ENCODE measurements at places on chromosomes 11 and 22.

DNA sequence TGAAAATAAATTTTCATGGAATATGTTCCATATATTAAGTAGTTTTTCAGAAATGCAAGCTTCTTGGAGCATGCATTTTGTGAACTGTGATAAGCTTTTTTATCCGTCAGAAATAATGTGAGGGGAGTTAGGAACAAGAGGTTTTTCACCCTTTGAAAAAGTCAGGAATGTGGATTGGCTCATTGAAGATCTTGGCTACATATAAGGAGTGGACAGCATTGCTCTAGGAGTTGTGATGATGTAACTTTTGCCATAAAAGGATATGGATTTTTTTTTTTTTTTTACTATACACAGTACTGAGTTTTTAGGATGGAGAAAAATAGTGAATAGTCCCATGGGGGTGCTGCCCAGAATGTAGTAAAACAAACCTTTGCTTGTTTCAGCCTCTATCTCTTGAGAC, 180.2 kb downstream of the NAV2 start:
- no peak for DNase-seq

- no peak for DNase-seq
Observed at GRCh38 chr22:20904008-20904979, 12.9 kb upstream of the CRKL start.

- no peak for DNase-seq
Observed at GRCh38 chr11:17141156-17141555, 63.7 kb upstream of the RPS13 start.

- no peak for DNase-seq
Observed at GRCh38 chr11:63918507-63919191, 1.7 kb upstream of the RCOR2 start.

DNA sequence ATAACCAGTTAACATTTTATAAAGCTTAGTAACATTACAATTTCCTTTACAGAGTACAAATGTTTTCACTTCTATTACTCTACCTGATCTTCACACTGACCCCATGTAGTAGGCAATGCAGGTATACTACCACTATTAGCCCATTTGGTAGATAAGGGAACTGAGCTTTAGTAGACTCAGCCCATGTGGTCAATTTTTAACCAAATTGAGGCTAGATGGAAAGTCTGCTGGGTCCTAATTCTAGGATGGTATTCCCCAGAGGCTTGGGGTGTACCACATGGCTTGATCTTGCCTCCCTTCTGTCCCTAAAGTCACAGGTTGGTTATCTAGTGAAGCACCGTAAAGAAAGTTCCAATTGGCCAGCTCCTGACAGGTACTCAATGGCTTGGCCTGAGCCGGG, 48.2 kb downstream of the NRXN2 start:
- no peak for DNase-seq

- DNase-seq: no peak
Observed at GRCh38 chr11:21588754-21589153, 604.1 kb upstream of the ANO5 start.

DNA sequence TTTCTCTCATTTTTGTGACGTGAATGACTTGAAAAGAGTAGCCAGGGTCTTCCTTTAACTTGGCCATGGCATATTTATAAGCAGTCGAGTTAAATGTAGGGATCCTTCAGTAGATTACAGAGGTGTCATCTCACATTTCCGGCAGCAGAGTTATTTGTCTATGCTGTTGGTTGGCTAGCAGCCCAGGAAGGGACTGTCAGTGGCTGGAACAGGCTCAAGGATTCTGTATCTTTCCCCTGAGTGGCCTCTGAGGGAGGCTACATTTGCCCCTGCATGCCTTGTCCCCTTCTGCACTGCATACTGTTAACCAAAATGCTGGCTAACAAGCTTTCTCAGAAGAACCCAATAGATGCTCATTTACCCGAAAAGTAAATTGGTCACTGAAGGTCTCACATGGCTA, 187.6 kb downstream of the PGR start:
- no peak for DNase-seq

DNA sequence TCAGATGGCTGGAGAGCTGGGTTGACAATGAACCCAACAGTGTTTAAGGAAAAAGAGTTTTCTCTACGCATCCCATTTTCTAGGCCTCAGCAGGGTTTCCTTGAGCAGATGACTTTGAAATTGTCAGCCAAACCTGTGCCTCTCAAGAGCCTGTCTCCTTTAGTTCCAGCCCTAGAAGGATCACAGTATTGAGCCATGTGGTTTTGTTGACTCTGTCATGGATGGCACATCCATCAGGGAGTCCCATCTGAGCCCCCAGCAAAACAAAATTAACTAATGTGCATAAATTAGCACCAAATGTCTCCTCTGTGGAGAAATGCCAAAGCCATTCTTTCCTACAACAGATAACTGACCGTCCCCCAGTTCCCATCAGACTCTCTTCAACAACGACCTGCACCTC, 103.8 kb upstream of the BLID start:
- DNase-seq: no peak

- no peak for DNase-seq
Observed at GRCh38 chr11:35412285-35412684, 7.1 kb downstream of the SLC1A2 start.

- DNase-seq: no peak
Observed at GRCh38 chr11:19232910-19233503, 7.7 kb downstream of the E2F8 start.

GRCh38 chr22:40270748-40271373, 75.4 kb upstream of the ADSL start:
- no peak for DNase-seq

DNA sequence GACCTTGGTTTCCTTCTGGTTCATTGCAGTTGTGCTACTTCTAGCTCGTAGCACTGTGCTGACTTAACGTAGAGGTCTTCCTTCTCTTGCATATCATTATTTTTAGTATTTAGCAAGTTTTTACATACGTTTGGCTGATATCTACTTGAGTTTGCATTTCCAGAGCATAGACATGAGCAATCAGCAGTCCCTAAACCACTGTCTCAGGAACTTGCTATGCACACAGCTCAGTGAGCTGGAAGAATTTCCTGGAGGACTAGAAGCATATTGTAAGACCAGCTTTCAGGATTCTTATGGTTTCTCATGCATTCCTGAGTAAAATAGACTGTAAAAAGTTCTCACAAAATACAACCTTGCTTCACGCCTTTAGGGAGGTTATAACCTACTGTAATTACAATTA, 226.7 kb upstream of the PDGFD start:
- DNase-seq: no peak

DNA sequence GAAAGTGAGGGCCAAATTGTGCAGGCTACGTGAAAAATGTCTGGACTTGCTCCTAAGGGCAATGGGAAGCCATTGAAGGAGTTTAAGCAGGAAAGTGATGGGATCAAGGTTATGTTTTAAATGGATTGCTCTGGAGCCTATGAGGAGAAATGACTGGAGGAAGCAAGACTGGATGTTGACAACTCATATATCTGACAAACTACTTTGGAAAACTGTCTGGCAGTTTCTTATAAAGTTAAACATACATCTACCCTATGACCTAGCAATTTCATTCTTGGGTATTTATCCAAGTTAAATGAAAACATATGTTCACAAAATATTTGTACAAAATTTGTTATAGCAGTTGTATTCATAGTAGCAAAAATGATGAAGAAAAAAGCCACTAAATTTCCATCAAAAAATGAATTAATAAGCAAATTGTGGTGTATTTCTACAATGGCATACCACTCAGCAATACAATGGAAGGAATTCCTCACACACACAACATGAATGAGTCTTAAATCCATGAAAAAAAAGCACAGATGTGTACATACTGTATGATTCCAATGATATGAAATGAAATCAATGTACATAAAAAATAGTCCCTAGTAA, 24.1 kb downstream of the FZD4 start:
- DNase-seq: no peak

- no peak for DNase-seq
Observed at GRCh38 chr11:38323961-38324761, 1726.1 kb upstream of the RAG2 start.

GRCh38 chr11:95605271-95605940, 184.2 kb downstream of the FAM76B start:
- DNase-seq: no peak

DNA sequence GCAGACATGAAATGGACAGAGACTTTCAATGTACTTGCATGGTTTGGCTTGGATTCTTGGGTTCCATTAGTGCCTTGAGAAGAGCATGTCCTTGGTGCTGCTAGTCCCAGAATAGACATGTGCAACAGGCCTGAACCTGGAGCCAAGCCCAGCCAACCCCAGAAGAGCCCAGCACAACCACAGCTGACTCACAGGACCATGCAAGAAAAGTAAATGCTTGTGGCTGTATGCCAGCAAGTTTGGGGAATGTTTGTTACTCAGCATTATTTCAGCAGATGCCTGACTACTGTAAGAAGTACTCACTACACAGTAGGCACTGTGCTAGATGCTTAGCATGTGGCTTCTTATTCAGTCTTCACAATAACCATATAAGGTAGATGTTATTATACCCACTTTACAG, 39.2 kb upstream of the HMGXB4 start:
- DNase-seq: no peak

DNA sequence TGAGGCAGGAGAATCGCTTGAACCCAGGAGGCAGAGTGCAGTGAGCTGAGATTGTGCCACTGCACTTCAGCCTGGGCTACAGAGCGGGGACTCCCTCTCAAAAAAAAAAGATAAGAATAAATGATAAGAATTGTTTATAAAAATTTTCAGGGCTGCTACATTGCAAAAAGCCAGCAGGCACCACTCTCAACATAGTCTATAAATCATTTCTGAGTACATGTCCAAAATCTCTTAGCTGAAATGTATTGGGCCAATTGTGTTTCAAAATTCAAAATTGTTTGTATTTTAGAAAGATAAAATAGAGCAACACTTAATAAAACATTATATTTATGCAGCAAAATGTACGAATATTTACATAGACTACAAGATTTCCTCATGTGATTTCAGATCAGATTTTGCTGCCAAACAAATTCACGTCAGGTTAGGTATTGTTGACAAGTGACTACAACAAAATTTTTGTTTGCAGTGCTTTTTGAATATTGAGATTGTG, 13.9 kb downstream of the PGR start:
- DNase-seq: no peak

- DNase-seq: peak; percentile 74
Observed at GRCh38 chr11:115078461-115079438, 400.4 kb downstream of the NXPE2 start.

GRCh38 chr22:31099841-31100761, 7.3 kb downstream of the SELENOM start:
- DNase-seq: no peak

DNA sequence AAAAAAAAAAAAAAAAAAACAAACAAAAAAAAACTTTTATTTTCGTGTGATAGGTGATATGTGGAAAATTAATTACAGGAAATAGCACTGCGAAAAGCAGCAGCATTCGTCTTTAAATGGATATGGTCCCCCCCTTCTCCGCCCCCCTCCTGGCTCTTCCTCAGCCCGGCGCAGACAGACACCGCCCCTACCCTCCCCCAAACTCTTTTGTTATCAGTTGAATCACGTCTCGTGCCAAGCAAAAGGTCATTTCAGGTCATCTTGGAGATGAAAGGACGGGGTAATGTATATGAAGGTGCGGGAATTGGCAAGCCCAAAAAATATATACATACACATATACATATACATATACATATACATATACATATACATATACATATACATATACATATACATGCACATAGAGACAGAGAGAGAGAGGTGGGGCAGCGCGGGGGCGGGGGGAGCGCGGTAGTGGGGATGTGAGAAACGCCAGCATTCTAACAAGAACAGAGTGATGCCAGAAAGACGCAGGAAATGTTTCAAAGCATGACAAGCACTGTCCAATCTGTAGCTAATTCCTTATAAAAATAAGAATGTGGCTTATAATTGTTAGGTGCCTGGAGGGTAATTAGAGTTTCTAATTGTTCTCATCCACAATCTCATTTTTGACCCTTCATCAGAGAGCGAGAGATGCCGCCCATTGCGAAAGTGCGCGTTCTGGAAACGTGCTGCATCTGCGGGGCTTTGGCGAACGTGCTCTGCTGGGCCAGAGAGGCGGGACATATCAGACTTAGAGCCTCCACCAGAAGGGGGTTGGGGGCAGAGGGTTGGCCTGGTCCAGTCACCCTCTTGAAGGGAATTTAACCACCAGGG, 214.5 kb upstream of the UBASH3B start:
- DNase-seq: peak; percentile 72

DNA sequence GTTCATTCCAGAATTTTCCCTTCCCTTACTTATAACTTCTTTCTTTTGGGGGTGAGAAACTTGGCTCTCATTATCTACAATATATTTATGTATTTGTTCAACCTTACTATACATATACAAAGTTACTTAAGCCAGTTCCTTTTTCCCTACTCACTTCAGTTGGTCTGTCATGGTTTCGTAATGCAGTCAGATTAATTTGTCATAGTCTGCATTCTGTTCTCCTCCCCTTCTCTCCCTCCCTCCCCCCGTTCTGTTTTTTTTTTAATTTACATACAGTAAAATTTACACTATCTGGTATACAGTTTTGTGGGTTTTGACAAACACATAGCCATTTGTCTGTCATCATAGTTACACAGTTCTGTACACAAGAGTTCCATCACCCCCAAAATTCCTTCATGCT, 71.8 kb upstream of the ADORA2A start:
- DNase-seq: no peak

GRCh38 chr11:37946155-37946766, 1348.2 kb upstream of the RAG2 start:
- peak; percentile 5 for DNase-seq

GRCh38 chr11:13277768-13278608, at the start of gene BMAL1:
BMAL1 (plus strand) TSS chr11:13277790; CDS start chr11:13354309, 76,519 bp downstream.
- DNase-seq: peak; percentile 47

DNA sequence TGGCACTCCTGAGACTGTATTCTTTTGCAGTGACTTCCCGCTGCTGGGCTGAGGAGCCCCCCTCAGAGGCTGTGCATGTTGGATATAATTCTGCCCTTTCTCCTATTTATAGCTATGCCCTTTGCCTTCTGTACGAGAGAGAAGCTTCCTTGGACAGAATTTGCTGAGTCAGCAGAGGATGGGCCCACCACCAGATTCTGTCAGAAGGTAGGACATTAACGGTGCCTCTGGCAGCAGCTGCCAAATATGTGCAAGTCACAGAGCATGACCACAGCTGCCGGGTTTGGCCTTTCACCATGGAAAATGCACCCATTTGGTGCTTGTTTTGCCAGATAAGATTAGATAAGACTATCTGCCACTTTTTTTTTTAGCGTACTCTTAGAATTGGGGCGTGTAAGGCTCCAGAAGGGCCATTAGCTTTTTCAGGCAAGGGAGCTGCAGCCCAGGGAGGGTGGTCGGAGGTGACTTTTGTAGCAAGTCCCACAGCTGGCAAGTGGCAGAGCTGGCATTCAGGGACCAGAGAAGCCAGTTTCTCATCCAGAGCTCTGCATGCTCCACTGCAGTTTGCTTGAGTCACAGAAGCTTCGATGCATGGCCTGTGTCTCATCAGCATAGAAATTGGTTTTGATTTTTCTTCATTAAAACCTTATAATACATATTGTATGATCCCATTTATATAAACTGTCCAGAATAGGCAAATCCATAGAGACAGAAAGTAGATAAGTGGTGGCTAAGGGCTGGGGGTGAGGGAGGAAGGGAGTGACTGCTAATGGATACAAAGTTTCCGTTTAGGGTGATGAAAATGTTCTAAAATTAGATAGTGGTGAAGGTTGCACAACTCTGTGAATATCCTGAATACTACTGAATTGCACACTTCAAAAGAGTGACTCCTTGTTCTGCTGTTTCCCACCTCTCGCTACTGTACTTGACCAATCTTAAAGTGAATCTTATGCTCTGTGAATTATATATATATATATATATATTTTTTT, 15.8 kb downstream of the UPB1 start:
- no peak for DNase-seq

- DNase-seq: no peak
Observed at GRCh38 chr11:95923439-95923727, 524 bp downstream of the MTMR2 start.
